ENCODE measurements at places on chromosomes 7 and 10.

- DNase-seq, result no peak
These were observed 81.4 kb upstream of the EEPD1 start for GRCh38 chr7:36071605-36072004.

DNA sequence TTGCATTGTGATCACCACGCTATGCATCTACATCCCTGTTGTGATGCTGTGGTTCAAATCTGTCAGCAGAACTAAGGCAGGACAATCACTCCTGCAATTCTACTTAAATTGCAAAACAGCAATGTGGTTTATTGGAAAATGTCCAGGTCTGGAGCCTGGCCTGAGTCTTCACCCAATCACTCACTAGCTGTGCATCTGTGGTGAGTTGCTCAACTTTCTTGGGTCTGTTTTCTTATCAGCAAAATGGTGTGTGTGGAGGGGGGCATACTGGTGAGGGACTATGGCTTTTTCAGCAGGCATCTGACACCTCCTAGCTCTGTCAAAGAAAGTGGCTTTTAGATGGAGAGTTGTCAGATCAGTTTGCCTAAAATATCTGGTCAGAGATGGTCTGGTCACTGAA is 108.3 kb upstream of the FEZF1 start:
- DNase-seq, result no peak

DNA sequence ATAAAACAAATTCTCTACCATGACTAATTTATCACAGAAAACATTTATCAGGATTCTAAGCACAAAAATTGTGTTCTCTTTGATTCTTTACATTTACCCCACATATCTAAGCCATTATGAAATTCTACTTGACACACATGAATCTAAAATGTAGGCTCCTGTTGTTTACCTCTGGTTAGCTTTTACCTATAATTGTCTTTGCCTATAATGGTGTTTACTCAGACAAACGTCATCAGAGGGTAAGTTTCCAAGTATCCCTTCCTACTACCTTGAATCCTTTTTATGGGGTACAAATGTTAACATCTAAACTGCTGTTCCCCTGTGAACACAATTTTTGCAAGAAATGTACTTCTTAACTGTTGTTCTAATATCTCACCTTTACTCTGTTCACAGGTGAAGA is 63.5 kb downstream of the MINDY3 start:
- DNase-seq, result no peak

DNA sequence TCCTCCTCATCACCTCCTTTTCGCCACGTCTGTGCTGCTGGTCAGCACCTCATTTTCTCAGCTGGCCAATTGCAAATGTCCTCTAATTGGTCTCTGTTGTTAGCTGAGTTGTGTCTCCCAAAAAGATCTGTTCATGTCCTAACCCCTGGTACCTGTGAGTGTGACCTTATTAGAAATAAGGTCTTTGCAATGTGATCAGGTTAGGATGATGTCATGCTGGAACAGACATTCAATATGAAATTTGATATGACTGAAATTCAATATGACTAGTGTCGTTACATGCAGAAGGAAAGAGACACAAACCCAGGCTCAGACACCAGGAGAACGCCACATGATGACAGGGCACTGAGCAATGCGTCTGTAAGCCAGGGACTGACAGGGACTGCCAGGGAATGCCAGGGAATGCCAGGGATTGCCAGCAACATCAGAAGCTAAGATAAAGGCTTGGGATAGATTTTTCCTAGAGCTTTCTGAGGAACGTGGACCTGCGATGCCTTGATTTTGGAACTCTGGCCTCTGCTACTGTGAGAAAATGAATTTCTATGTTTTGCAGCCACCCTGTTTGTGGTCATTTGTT is 77.5 kb upstream of the CXCL12 start:
- DNase-seq, result no peak

DNA sequence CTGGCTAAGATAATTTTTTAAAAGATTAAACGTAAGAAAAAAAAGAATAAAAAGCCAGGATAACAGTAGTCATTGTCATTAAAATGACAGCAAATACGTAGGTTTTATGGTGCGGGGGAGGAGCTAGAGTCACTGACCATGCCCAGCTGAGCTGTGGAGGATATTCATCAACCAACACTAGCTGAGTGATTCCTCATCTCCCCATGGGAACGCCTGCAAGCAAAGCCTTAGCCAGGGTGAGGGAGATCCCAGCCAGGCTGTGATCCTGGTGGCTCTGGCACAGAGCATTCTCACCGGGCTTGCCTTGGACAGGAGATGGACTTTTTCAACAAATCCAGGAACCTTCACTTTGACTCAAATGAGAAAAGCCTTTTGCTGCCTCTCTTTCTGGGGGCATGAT is 94.2 kb downstream of the HIP1 start:
- no peak for DNase-seq

Measured in stimulated activated CD4-positive, alpha-beta T cell treated with anti-CD3 and anti-CD28 coated beads, Interleukin-4, amount 100 ng/mL, for 4 hours (primary cell).